ENCODE measurements at places on chromosomes 4 and X.

GRCh38 chr4:41478518-41478917 lies 59.4 kb upstream of the LIMCH1 start:
- DNase-seq: no peak

- DNase-seq: no peak
These were observed 740.1 kb upstream of the PITX2 start for GRCh38 chr4:111362941-111363361.

- no peak for DNase-seq
These were observed 18.9 kb upstream of the FBXW7 start for GRCh38 chr4:152554742-152555141.

GRCh38 chr4:38185406-38186144 lies 225.4 kb downstream of the PTTG2 start:
- no peak for DNase-seq

- no peak for DNase-seq
These were observed 434.9 kb downstream of the FSTL5 start for GRCh38 chr4:161728929-161729328.

DNA sequence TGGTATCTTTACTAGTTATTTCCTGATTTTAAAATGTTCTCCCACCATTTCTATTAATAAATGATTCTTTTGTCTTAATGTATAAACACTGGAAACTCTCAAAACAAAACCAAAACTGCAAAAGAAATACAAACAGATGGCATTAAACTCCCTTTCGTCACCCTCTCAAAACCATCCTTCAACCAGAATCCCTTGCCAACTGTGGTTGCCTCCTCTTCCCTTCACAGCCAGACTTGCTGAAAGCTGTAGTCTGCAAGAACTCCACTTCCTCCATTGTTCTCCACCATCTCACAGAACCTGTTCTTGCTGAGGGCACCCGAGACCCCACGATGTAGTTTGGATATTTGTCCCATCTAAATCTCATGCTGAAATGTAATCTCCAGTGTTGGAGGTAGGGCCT lies 96.5 kb downstream of the WWC2 start:
- DNase-seq: no peak

DNA sequence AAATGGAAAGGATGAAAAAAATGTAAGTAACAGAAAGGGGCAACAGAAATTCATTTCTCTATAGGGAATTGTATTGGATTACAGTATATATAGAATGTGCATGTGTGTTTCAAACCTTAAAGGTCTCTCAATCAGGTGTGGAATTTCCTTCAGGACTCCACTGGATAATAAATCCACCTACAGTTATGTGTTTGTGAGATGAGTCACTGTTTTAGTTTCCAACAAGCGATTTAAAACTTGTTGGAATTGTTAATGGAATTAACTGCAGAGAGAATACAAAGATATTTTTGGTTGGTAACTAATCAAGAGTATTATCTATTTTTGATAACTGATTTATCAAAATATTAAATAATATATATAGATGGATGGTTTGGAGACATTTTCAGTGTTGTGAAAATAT lies 32.8 kb downstream of the CEP44 start:
- no peak for DNase-seq

GRCh38 chr4:108165586-108165985 lies 3.1 kb downstream of the LEF1 start:
- no peak for DNase-seq

GRCh38 chr4:14994242-14994641 lies 8.0 kb upstream of the CPEB2 start:
- no peak for DNase-seq

DNA sequence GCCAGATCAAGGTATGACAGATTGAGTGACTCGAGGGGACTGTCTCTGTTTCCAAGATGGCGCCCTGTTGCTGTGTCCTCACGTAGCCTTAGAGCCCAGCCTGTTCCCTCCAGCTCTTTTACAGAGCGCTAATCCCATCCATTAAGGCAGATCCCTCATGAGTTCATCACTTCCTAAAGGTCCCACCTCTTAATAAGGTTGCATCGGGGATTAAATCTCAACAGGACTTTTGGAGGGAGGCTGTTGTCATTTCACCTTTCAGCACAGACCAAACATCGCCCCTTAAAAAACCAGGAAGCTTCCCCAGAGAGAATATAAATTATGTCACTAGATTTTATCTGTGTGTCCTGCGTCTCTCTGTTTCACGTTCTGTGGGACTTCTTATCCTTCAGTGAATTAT lies 32.6 kb upstream of the DHRSX start:
- no peak for DNase-seq

GRCh38 chrX:42097486-42097885 lies 174.1 kb upstream of the CASK start:
- DNase-seq: no peak

- no peak for DNase-seq
These were observed 158.8 kb downstream of the ADGRA3 start for GRCh38 chr4:22356987-22357596.

- no peak for DNase-seq
These were observed 21.1 kb downstream of the AMER1 start for GRCh38 chrX:64184396-64184795.

DNA sequence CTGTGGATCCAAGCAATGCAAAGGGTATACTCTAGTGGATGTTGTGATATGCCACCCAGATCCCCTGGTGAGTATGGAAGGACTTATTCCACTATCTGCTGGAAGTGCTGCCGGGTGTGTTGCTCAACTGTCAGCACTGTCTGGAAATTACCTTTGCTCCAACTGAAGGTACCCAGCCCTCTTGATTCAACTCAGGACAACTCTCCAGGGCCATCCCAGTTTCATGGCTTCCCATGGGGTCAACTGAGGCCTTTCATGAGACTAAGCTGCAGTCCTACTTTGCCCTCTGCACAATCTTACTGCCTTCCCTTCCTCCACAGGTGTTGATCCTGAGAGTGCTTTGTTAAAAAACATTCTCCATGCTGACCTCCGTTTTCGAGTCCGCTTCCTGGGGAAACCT lies 99.8 kb downstream of the SPRY1 start:
- DNase-seq: no peak

GRCh38 chrX:78708816-78709215 lies 38.7 kb upstream of the LPAR4 start:
- no peak for DNase-seq

DNA sequence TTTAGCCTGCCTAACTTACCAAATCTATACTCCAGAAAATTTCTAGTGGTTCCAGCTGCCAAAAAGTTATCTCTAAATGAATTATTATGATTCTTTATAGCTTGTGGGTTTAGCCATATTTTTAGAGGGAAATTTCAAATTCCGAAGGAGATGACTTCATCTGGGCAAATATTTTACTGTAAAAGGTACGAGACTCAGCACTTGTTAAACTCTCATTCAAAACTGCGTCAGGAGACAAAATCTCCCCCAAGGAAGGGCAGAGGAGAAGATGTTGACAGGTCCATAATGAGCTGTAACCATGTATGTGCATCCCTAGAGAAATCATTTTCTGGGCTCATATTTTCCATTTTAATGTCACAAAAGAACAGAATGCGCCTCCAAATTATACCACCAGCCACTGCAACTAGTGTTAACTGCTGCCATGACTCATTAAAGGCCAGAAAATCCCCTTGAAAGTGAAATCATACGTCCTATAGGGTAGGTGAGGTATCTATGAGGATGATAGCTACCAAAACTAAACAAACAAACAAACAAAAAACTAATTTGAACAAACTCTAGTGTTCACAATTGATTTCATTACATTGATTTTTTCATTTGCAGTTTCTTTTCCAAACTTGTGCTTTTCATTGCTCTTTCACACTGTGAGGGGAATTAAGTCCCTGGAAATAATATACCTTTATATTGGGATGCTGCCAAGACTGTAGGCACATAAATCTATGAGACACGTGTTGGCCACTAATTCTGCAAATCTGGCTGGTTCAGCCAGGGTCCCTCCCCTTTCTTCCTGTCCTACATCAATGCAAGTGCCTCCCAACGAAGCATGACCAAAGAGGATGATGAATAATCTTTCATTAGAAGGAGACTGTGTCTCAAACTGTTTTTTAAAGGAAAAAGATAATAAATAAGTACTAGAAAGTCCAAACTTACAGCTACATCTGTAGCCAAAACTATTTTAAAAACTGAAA lies 85.8 kb downstream of the ARHGAP6 start:
- no peak for DNase-seq

DNA sequence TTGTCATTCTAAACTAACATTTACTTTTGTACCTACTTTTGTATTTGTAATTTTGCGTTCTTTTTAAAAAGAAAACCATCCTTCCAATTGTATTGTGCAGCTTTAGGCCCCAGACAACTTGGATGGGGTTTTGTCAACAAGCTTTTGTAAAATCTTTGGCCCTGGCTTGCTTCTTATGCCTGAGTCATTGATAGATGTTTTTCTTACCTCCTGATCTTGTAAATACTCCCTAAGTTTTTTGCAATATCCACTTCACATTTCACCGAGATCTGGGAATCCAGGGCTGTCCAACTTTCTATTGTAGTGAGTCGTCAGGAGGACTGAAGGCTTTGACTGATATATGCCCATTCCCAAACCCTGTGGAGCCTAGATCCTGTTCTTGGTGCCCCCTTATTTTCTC lies 126.9 kb upstream of the GUCY1A1 start:
- DNase-seq: no peak

GRCh38 chrX:17750436-17750835 lies 13.1 kb downstream of the SCML1 start:
- DNase-seq: no peak

GRCh38 chr4:118746251-118746919 lies 61.2 kb downstream of the METTL14 start:
- DNase-seq: no peak

GRCh38 chrX:9668537-9668936 lies 97.1 kb downstream of the GPR143 start:
- DNase-seq: no peak

GRCh38 chrX:30270639-30271038 lies 23.7 kb downstream of the MAGEB1 start:
- no peak for DNase-seq

DNA sequence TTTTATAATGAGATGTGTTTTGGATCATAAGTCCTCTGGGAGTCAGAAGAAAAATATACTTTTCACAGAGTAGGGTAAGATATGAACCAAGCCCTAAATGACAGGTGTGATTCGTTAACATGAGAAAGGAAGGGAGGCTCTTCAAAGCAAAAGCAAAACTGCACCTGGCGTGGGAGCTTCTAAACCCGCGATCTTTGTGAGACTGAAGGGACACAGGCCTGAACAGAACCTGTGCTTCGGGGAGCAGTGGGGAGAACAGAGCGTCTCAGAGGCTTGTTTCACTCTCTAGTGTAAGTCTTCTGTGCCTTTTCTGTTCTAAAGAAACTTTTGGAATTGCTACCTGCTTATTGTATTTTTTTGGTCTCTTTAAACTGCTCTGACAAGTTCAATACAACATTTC lies 30.2 kb upstream of the CYP4V2 start:
- DNase-seq: no peak

DNA sequence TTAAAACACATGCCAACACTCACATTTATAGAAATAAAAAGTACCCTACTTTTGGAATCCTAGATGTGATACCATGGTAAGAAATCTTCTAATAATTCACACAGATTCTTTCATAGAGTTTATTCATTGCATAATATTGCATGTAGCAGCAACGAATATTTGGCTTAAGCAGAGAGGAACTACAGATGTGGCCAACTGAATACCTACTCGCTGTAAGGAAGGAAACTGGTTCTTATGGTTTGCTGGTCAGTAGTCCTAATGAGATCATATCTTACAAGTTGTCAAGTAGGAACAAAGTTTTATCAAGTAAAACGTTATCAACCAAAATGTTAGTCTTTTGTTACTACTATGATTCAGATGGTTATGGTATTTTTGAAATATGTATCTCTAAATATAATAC lies 996.1 kb downstream of the PDHA2 start:
- DNase-seq: no peak

DNA sequence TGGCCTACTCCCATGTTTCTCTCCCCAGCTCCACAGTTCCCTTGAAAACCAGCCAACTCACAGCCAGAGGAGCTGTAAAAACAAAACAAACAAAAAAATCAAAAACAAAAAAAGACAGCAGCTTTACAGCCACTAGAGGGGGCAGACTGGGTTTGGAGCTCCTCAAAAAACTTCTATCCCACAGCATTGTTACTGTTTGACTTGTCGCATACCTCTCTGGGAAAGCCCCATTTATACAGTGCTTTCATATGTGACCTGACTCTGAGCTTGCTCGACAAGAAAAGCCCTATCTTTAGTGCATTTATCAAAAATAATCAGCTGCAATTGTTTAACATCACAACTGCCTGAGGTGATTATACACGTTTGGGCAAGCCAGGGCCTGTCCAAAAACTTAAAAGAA lies 21.6 kb downstream of the TSPAN6 start:
- DNase-seq: no peak

GRCh38 chr4:17494258-17495190 lies 17.4 kb downstream of the QDPR start:
- no peak for DNase-seq

- no peak for DNase-seq
These were observed 70.8 kb upstream of the RAI2 start for GRCh38 chrX:17931855-17932254.

GRCh38 chr4:1045595-1046201 lies 34.3 kb downstream of the FGFRL1 start:
- no peak for DNase-seq

DNA sequence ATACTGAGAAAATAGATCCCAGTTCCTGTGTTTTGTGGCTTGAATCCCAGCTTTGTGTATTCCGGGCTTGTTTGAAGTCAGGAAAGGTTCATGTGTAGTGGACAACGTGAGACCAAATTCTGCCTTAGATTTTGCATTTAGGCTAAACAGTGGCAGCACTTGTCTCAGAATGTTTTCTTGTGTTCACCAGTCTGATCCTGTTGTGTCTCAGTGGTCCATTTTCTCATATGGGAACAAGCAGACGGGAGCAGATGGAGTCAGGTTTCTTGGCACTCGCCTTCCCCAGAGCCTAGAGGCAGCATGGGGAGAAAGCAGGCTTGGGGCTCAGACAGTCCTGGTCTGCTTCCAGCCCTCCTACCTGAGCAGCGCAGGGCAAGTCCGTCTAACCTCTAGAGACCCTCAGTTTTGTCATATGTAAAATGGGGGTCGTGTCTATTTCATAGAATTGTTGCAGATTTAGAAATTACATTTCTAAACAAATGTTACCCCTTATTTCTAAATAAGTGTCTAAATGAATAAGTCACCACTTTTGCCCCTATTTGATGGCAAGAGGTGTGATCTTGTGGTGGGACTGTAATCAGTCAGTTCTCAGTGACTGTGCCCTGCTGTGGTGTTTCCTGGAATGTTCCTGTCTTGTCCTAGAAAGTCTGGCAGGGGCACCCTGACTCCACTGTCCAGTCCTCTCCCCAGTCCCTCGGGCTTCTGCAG lies 28.3 kb upstream of the MSANTD1 start:
- no peak for DNase-seq

- no peak for DNase-seq
These were observed 361.9 kb downstream of the PCDH19 start for GRCh38 chrX:100048156-100048555.
